Mesothelial cell of epicardium (in vitro differentiated cells): ENCODE measurements at places on chromosomes 2 and 18. TPM values are rescaled to one million over a fixed set of nuclear protein-coding genes. Genes with fewer than 3 reads are reported as not detected.

- H3K4me3 ChIP-seq, result peak overlapping the region; percentile 30
- H3K4me1 ChIP-seq, result peaks cover 41% of the 10 kb centered on the region
- H3K27ac ChIP-seq, result peak overlapping the region; percentile 89
- DNase-seq, result no peak
- no peaks in the 10 kb centered on the region for H3K27me3 ChIP-seq
These were observed 81.9 kb downstream of the TCF7L1 start for GRCh38 chr2:85215081-85215447.

DNA sequence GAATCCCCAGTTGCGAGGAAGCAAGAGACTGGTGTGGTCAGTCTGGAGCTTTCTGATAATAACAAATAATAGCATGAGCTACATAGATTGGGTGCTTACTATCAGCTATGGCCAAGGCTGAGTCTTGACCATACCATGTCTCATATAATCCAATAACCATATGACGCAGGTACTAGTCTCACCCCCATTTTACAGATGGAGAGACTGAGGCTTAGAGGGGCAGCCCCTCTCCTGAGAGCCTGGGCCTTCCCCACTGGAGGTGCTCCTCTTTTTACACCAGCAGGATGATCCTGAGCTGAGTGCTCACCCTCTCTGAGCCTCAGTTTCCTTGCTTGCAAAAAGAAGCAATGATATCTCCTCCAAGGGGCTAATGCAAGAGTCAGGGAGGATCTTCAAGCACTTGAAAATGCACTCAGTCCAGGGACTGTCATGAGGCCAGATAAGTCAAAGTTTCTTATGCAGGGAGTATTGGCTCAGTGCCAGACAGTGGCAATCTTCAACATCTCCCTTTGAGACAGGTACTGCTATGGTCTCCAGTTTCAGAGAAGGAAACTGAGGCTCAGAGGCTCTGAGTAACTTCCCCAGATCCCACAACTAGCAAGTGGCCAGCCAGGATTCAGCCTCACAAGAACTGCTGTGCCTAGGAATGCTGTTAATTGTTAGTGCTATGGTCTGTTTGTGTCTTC lies 149.7 kb downstream of the TFCP2L1 start:
- H3K4me1 ChIP-seq, result peaks cover 9% of the 10 kb centered on the region
- H3K36me3 ChIP-seq, result no peaks in the 10 kb centered on the region
- peaks cover 2% of the 10 kb centered on the region for H3K27me3 ChIP-seq
- H3K27ac ChIP-seq, result no peak overlapping the region
- no peak for DNase-seq
- no peak overlapping the region for H3K4me3 ChIP-seq

DNA sequence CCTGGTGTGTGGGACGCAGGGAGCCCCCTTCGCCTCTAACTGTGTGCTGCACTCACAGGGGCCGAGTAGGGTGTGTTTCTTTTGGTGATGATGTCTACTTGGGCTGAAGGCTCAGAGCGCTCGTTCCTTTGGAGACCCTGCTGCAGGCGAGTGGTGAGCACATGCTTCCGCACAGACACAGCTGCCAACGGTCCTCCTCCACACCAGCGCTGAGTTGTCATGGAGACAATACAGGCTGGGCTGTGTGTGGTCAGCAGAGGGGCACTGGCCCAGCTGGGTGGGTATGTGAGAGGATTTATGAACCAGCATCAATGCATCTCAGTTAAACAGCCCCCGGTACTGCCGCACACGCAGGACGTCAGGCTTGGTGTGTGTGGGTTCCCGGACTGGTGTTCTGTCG lies 143.5 kb downstream of the SH3RF3 start:
- H3K4me3 ChIP-seq, result no peak overlapping the region
- DNase-seq, result no peak
- H3K4me1 ChIP-seq, result peaks cover 3% of the 10 kb centered on the region
- peaks cover 11% of the 10 kb centered on the region for H3K27me3 ChIP-seq
- H3K36me3 ChIP-seq, result no peaks in the 10 kb centered on the region
- no peak overlapping the region for H3K27ac ChIP-seq

The TSN gene
- 60.4 to 63.4 TPM (median 63.1 TPM) in 3 replicates for total RNA-seq

GRCh38 chr18:61827591-61827990 lies 65.2 kb downstream of the RNF152 start:
- no peaks in the 10 kb centered on the region for H3K27me3 ChIP-seq
- H3K4me1 ChIP-seq, result peaks cover 27% of the 10 kb centered on the region
- no peaks in the 10 kb centered on the region for H3K36me3 ChIP-seq
- no peak for DNase-seq
- no peak overlapping the region for H3K27ac ChIP-seq

The RESP18 gene
- not detected in 3 replicates for total RNA-seq

GRCh38 chr2:29050591-29050990 lies 23.7 kb downstream of the PCARE start:
- no peak overlapping the region for H3K27ac ChIP-seq
- no peak for DNase-seq
- no peaks in the 10 kb centered on the region for H3K27me3 ChIP-seq
- peaks cover 15% of the 10 kb centered on the region for H3K4me1 ChIP-seq

DNA sequence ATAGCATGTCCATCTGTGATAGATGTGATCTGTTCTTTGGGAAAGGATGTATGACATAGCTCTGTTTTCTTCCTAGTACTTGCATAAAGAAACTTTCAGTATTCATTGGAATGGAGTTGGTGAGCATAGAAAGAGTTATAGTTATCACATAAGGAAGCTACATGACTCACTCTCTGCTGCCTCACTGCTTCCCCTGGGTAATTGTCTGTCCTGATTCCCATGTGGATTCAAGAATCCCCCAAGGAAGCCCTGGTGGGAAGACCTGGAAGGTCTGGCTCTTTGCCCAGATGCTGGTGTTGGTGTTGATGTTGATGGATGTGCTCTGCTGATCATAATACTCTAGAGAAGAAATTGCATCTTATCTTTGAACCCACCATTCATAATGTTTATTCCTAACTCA lies 60.6 kb downstream of the PTPN4 start:
- no peak for DNase-seq
- no peaks in the 10 kb centered on the region for H3K27me3 ChIP-seq
- H3K4me3 ChIP-seq, result no peak overlapping the region
- H3K4me1 ChIP-seq, result peaks cover 13% of the 10 kb centered on the region
- H3K36me3 ChIP-seq, result peaks cover 23% of the 10 kb centered on the region
- H3K27ac ChIP-seq, result peak overlapping the region; percentile 73

DNA sequence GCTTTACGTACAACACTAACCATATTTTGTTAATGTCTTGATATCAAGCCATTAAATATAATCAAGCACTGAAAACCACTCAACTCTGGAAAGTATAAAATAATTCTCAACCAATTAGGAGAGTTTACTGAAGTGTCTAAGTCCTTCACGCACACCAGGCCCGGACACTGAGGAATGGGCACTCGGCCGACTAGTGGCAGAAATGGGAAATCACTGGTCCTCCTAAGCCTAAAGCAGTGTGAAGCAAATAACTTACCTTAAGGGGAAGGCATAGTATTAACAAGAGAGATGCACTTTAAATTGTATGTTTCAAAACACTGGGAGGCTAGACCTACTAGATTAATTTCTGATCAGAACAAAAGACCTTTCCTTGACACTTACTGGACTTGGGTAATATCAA lies 45.7 kb downstream of the FAM210A start:
- H3K4me1 ChIP-seq, result peaks cover 8% of the 10 kb centered on the region
- DNase-seq, result peak; percentile 48
- no peak overlapping the region for H3K4me3 ChIP-seq
- H3K27ac ChIP-seq, result no peak overlapping the region
- H3K36me3 ChIP-seq, result peaks cover 9% of the 10 kb centered on the region

The ECEL1 gene
- total RNA-seq, result 8.8 to 9.7 TPM (median 9.5 TPM) in 3 replicates

- H3K27ac ChIP-seq, result peak overlapping the region; percentile 58
- H3K4me1 ChIP-seq, result peaks cover 69% of the 10 kb centered on the region
- no peak for DNase-seq
- H3K36me3 ChIP-seq, result no peaks in the 10 kb centered on the region
- no peak overlapping the region for H3K4me3 ChIP-seq
- no peaks in the 10 kb centered on the region for H3K27me3 ChIP-seq
These were observed 14.5 kb downstream of the SPATS2L start for GRCh38 chr2:200320991-200321390.

The IL36B gene
- total RNA-seq, result not detected in 3 replicates

The OBSL1 gene
- 307 to 319 TPM (median 316 TPM) in 3 replicates for total RNA-seq

The SERPINB2 gene
- 1.00 to 1.4 TPM (median 1.2 TPM) in 3 replicates for total RNA-seq

GRCh38 chr2:20470211-20470610 lies 23.3 kb downstream of the RHOB start:
- no peak overlapping the region for H3K4me3 ChIP-seq
- DNase-seq, result no peak
- no peaks in the 10 kb centered on the region for H3K36me3 ChIP-seq
- H3K27ac ChIP-seq, result no peak overlapping the region
- H3K27me3 ChIP-seq, result no peaks in the 10 kb centered on the region

- H3K4me1 ChIP-seq, result peaks cover 30% of the 10 kb centered on the region
- no peak overlapping the region for H3K4me3 ChIP-seq
- no peaks in the 10 kb centered on the region for H3K36me3 ChIP-seq
- peaks cover 17% of the 10 kb centered on the region for H3K27me3 ChIP-seq
- DNase-seq, result no peak
- H3K27ac ChIP-seq, result no peak overlapping the region
These were observed 195.1 kb downstream of the C1D start for GRCh38 chr2:67867735-67868134.

The NEMP2 gene
- 17.6 to 21.1 TPM (median 18.9 TPM) in 3 replicates for total RNA-seq

The NIF3L1 gene
- 24.8 to 28.7 TPM (median 26.2 TPM) in 3 replicates for total RNA-seq

DNA sequence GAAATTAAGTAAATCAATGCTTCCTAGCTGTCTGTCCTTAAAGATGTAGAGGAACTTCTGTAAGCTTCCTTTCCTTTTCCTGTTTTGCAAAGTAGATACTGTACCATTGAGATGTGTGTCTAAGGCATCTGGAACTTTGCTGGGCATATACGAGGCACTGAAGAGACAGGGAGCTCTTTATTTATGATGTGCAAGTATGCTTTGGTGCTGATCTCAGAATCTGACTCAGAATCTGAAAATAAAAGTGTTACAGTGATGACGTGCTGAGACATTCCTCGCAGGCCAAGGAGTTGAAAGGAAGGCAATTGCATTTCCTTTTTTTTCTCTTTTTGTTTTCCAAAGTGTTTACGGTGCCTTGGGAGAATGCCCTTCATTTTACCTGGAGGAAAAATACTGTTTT lies 230.9 kb upstream of the RGPD4 start:
- no peaks in the 10 kb centered on the region for H3K36me3 ChIP-seq
- no peaks in the 10 kb centered on the region for H3K27me3 ChIP-seq
- H3K4me3 ChIP-seq, result no peak overlapping the region
- no peak for DNase-seq
- H3K4me1 ChIP-seq, result peaks cover 2% of the 10 kb centered on the region

DNA sequence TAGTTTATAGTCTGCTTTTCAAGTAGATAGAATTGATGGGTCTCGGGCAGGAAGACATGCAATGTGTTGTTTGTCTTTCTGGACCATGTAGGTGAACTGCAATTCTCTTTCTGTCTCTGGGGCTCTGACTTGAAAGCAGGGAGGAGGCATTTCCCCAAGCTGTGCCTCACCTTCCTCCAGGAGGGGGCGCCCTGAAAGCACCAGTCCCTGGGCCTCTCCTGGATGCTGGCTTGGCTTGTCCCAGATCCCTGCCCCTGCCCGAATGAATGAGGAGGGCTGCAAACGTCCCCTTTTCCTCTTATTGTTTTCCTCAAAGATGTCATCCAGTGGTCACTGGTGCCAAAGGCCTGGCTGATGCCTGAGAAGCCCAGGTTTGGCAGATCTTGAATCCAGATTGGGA lies 270.6 kb downstream of the CELF4 start:
- peaks cover 13% of the 10 kb centered on the region for H3K27me3 ChIP-seq
- H3K4me1 ChIP-seq, result peaks cover 23% of the 10 kb centered on the region
- no peak overlapping the region for H3K4me3 ChIP-seq
- no peaks in the 10 kb centered on the region for H3K36me3 ChIP-seq
- no peak overlapping the region for H3K27ac ChIP-seq
- DNase-seq, result peak; percentile 52
